Osteoblast (primary cell): ENCODE measurements at places on chromosomes 1 and 21.

GRCh38 chr1:223109581-223110026 is 33.4 kb downstream of the TLR5 start:
- no peak for DNase-seq

- no peak for DNase-seq
Measured at GRCh38 chr1:189405419-189405818, 1072.2 kb downstream of the BRINP3 start.

- no peak for DNase-seq
Measured at GRCh38 chr1:18200918-18201317, 93.3 kb downstream of the IGSF21 start.

- DNase-seq = no peak
Measured at GRCh38 chr1:21838359-21839157, 26.5 kb downstream of the LDLRAD2 start.

- DNase-seq = peak; percentile 72
Measured at GRCh38 chr1:45669379-45669778, 17.0 kb downstream of the GPBP1L1 start.

GRCh38 chr21:45269861-45270260 is 17.8 kb downstream of the POFUT2 start:
- DNase-seq = peak; percentile 19

- DNase-seq = no peak
Measured at GRCh38 chr1:51063121-51063520, 38.9 kb upstream of the C1orf185 start.

DNA sequence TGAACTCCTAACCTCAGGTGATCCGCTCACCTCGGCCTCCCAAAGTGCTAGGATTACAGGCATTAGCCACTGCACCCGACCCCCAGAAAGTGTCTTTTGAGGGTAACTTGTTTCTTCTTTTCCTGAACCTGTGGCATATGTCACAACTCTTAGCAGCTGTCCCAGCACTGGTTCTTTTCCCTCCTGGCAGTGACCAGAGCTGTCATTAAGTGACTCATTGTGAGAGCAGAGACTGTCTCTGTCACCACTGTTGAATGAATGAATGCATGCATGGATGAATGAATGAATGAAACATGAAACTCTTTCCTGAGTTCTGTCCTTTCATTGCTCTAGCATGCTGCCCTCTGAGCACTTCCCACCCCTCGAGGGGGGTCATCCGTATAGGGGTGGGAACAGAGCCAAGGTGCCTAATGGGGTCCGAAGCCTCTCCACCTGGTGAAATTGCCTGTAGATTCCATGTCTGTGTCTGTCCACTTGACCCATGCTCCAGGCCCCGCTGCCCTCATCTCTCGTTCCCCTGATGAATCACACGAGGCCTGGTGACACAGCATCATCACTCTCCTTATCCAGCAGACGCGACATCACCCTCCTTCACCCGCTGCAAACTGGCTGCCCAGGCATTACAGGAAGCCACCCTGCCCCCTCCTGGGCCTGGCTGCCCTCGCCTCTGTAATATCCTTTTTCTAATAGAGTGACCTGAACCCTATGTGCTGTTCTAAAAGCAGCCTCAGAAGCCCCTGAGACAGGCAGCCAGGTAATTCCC is 75.0 kb downstream of the IGSF21 start:
- DNase-seq = no peak

- no peak for DNase-seq
Measured at GRCh38 chr1:36728846-36729245, 246.1 kb upstream of the CSF3R start.

GRCh38 chr1:54490361-54491248 is 57.4 kb upstream of the ACOT11 start:
- peak; percentile 89 for DNase-seq

- peak; percentile 93 for DNase-seq
Measured at GRCh38 chr21:46028573-46029091, 47.1 kb downstream of the COL6A1 start.

DNA sequence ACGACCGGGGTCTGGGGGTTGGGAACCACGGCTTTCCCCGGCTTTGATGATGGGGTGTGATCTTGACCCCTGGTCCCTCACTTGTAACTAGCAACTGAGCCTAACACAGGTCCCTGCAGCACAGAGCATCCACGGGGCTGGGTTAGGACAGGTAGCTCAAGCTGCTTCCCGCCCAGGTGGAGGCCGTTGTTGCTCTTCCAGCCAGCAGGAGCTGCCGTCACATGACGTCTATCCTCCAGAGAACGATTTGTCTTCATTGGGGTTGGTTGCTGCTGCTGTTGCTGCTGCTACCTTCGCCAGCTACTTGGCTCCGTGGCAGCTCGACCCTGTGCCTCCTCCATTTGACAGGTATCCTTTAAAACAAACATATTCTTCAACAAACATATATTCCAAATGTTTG is 74.3 kb upstream of the ADAR start:
- no peak for DNase-seq

DNA sequence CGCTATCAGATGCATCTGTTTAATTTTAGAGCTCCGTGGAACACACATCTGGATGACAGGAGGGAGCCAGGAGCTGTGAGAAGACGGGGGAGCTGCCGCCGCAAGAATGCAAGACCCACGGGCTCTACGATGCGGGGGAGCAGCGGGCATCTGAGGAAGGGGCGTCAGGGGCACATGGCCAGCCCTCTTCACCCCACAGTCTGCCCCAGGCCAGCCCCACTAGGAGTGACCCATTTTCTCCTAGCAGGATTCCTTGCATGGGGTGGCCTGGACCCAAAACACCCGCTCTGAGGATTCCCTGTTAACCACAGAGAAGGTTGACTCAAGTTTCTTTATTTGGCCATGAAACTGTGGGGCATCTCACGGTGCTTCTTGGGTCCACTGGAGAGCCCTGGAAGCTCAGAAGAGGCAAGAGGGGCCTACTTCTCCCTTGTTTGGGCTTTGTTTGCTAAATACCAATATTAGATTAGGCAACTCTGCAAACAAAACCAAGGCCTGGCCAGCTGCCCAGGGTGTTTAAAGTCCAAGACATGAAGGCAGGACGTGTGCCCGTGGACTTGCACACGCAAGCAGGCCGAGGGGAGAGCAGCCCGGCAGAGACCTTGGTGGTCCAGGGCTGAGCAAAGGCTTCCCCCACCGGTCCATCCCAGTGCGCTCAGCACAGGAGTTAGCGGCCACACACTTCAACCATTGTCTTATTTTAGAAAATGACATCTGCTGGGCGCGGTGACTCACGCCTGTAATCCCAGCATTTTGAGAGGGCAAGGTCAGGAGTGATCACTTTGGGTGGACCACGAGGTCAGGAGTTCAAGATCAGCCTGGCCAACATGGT is 89.8 kb downstream of the DHRS3 start:
- peak; percentile 89 for DNase-seq

- no peak for DNase-seq
Measured at GRCh38 chr1:58944439-58944838, 160.6 kb upstream of the JUN start.

GRCh38 chr1:184214128-184214527 is 162.6 kb downstream of the TSEN15 start:
- no peak for DNase-seq
